Progenitor cell of endocrine pancreas (in vitro differentiated cells): ENCODE measurements at places on chromosomes 3 and 15.

GRCh38 chr15:71110405-71111180, 4.7 kb upstream of the THSD4 start:
- DNase-seq, result no peak

- DNase-seq, result no peak
Measured at GRCh38 chr15:101115786-101116680, 135.8 kb downstream of the CHSY1 start.

GRCh38 chr3:195438371-195438770, 4.4 kb downstream of the ACAP2 start:
- DNase-seq, result no peak

- no peak for DNase-seq
Measured at GRCh38 chr15:73873889-73874511, 636 bp downstream of the TBC1D21 start.

- DNase-seq, result no peak
Measured at GRCh38 chr3:15102836-15103235, 3.9 kb upstream of the RBSN start.

GRCh38 chr15:29692527-29692926, 129.7 kb downstream of the TJP1 start:
- no peak for DNase-seq

DNA sequence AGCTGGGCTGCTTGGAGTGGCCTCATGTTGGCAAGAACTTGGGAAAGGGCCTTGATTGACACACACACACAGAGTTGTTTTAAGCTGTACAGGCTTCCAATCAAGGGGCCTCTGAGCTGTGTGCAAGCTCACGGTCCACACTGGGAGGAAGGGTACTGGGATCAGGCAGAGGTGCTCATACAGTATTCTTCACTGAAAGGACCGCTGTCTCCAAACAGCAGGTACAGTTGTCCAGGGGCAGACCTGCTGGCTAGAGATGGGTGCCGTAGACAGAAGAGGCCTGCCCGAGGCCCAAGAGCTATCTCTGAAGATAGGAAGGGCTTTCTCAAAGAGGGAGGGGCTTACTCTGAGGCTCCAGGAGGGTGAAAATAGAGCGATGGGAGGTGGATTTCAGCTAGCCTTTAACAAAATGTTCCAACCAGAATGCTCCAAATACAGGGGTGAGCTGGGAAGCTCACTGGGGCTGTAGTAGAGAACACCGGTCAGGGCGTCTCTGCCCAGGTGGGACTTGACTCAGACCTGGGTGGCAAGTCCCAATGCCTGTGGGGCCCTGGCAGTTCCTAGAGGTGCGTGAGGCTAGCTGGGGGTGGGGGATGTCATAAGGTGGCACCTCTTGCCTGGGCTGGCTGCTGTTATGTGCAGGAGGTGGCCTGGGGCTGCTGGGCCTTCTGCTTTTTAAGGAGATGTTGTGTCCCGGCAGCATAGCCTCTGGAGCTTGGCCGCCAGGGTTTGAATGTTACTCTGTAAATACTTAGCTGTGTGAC, 42.7 kb downstream of the RASGRF1 start:
- DNase-seq, result no peak

DNA sequence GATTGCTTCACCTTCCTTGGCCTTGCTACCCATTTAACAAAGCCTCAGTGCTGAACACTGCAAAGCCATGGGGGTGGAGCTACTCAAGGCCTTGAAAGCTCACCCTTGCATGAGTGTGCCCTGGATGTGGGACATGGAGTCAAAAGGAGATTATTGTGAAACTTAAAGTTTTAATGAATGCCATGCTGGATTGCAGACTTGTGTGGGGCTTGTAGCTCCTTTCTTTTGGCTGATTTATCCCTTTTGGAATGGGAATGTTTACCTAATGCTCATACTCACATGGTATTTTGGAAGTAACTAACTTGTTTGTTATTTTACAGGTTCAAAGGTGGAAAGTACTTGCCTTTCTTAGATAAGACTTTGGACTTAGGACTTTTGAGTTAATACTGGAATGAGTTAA, 538.5 kb upstream of the NECTIN3 start:
- DNase-seq, result no peak

GRCh38 chr3:48598323-48599076, 3.4 kb upstream of the COL7A1 start:
- no peak for DNase-seq

DNA sequence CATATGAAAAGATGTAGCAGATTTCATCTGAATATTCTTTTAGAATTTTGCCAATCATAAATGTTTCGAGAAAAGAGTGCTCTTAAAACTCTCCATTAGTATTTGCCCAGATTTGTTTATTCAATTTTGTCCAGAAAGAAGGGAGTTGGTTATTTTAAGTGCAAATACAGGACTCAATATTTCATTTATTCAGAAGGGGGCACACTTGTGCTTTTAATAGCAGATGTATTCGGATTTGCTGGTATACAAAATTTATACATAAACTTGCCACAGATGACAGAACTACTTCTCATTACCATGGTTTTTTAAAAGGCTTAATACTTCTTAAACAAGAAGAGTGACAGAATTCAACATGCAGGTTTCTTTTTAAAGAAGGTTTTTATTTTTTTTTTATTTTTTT, 69.8 kb upstream of the GRM7 start:
- DNase-seq, result no peak

DNA sequence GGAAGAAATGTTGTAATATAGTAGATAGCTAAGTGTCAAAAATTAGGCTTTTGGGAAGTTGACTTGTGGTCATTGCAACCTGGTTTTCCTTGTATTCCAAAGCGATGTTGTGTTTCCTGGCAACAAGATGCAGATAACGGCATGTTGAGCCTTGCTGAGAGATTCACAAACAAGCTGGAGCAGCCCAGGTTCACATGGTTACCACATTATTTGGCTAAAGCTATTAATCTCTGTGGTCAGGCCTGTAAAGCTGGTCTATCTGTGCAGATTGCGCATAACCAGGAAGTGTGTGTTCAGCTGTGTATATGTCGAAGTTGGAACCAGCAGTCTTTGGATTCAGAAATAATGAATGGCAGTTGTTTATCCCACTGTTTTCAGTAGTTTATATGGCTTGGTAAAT, 6.6 kb downstream of the TIPARP start:
- no peak for DNase-seq

GRCh38 chr3:153927107-153927506, 194.1 kb upstream of the ARHGEF26 start:
- no peak for DNase-seq

DNA sequence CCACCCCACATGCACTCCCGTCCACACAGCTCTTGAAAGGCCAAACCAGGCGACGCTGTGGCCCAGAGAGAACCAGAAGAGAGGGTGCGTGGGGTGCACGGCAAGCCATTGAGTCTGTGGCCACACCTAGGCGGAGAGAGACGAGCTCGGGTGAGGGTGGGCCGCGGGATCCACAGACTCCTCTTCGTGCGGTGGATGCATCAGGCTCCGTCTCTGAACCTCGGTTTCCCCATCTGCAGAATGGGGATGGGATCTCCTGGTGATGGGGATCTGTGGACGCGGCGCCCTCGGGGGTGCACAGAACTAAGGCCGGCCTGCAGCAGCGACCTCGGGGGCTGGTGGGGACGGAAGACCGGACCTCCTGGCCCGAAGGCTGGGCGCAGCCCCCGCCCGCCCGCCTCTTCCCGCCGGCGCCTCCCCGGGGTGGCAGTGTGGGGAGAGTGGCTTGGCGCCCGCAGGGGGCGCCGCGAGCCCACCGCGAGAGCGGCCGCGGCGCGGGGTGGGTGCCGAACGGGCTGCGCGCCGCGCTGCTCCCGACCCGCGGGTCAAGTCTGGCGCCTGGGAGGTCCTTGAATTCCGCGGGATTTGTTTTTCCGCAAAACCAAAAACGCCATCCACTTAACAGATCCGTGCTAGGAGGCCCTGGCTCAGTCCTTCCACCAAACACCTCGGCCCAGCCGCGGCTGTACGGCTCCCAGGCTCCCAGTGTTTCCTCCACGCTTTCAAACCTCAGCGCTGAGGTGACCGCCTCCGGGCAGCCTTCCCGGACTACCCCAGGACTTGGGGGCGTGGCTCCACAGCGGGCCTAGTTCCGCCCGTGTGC, 13.2 kb upstream of the ADPGK start:
- peak; percentile 40 for DNase-seq

DNA sequence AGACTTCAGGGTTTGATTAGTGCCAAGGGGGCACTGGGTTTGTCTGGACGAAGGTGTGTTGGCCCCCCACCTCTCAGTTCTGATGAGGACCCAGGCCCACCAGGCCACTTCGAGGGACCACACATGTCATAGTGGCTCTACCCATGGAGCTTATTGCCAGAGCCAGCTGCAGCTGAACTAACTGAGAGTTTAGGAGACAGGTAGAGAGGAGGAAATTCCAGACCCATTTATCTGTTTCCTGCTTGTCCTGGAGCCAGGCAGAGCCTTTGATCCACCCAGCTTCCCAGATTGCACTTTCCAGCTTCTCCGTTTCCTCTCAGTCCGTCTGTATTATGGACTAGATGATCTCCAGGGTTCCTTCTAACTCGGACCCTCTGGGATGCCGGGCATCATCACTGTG, 20.9 kb downstream of the SLC24A1 start:
- no peak for DNase-seq

DNA sequence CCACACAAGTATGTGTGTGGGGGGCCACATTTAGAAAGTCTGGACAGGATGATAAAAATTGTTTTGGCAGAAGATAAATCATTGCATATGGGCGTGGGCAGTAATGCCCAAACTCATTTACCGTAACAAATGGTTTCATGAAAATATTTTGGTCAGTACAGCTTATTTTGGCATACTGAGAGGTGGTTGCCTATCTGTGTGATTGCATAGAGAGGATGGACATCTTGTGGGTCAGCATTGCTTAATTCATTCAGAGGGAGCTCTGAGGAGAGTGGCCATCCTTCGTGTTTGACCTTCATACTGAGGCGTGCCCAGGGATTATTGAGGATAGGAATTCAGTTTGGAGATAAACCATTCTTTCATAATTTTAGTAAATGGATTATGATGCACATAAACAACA, 162.5 kb downstream of the GAP43 start:
- DNase-seq, result no peak

GRCh38 chr15:91255670-91256192, 155.7 kb downstream of the SV2B start:
- no peak for DNase-seq

DNA sequence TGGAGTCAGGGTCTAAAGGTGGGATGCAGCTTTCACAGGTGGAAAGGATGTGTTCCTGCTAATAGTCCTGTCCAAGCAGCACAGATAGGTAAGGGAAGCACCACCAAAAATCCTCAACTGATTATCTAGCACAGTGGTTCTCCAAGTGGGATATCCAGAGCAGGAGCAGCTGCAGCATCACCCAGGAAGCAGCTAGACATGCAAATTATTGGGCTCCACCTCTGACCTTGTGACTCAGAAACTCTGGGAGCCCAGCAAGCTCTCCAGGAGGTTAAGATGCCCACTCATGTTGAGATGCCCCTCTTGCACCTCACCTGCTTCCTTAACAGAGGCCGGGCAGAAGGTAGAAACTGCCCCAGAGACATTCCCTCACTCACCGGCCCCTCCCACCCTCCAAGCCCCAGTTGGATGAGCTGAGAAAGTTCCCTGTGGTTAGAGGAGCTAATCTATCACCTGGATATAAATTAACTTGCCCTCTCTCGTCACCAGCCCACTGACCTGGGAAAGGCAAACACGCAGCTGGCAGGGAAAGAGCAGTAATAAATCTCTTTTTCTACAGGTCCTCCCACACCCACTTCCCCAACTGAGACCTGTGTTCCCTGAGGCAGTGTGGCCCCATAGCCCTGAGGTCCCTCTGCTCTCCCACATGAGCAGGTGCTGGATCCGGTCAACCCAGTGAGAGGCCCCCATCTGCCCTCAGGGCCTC, 39.3 kb downstream of the ADCY5 start:
- peak; percentile 39 for DNase-seq

- peak; percentile 21 for DNase-seq
Measured at GRCh38 chr15:38354315-38354929, 99.5 kb upstream of the FAM98B start.
